GM04503 (cell line): ENCODE measurements at places on chromosomes 6 and 20.
A peak's percentile ranks its signal among the peaks of the same experiment; 100 is the strongest.

DNA sequence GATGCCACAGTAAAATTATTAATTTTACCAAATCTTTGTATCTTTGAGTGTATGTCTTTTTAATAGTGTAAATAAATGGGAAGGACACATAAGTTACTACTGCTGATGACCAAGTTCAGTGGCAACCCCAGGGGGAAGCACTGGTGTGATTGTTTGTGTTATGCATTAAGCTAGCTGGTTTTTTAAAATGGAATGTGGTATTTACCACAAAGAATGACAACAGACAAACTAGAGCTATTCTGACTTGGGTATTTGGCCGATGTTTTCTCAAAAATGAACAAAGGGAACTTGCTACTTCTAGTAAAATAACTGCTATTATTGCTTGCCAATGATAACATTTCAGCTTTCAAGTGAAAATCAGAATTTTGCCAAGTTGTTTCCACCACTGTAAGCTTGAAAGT, 2.9 kb downstream of the FNDC1 start:
- peak; percentile 65 for DNase-seq

DNA sequence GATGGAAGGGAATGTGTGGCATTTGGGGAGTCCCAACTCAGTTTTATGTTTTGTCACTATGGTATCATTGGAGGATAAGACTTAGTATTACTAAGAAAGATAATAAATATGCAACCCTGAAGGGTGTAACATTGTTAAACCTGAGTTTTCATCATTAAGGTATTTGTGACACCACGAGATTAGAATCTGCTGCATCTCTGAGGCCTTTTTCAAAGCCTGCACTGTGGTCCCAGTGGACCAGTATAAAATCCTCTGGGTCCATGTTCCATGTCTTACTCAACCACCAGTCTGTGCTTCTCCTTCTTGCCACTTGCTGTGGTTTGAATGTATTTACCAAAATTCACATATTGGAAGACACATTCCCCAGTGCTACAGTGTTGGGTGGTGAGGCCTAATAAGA, 130.6 kb downstream of the TBX18 start:
- no peak for DNase-seq

- no peak for DNase-seq
Observed at GRCh38 chr6:35038076-35038475, 103.1 kb downstream of the TCP11 start.

DNA sequence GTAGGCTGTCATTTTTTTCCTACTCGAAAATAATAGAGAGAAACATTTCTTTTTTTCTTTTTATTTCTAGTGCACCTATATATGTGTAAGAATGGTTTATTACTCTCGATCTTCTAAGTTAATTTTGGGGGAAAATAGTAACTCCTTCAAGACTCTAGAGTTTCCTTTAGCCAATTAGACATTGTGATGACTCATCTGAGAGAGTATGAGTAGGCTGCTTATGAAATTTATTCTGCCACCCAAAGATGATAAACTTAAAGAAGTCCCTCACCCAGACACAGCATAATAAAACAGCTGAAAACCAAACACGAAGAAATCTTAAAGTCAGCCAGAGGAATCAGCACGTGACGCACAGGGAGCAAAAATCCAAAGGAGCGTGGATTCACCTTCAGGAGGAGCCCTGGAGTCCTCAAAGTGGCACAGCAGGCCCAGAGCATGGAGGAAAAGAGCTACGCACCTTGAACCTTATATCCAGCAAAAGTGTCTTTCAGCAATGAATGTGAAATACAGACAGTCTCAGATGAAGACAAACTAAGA, 81.9 kb downstream of the ERMARD start:
- DNase-seq: no peak

- no peak for DNase-seq
Observed at GRCh38 chr20:20712004-20712473, 405 bp downstream of the RALGAPA2 start.

- peak; percentile 93 for DNase-seq
Observed at GRCh38 chr6:97674802-97675201, 391.8 kb upstream of the MMS22L start.

DNA sequence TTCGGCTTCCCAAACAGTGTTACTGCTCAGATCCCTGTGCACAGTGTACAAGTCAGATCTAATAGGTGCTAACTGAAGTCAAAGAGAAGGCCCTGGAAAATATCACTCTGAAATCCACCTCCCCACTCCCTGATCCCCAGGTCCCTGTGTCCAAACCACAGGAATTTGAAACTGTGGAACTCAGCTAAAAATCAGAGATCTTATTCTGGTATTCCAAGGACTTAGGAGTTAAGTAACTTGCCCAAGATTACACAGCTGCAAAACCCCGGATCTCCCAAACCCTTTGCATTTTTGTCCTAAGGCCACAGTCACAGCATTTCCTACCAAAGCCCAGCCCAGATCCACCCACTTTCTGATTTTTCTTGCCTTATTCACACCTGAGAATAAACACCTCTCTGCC, 32.3 kb upstream of the SLC23A2 start:
- peak; percentile 19 for DNase-seq

- DNase-seq: no peak
Observed at GRCh38 chr20:57586943-57587277, 26.0 kb downstream of the PCK1 start.

DNA sequence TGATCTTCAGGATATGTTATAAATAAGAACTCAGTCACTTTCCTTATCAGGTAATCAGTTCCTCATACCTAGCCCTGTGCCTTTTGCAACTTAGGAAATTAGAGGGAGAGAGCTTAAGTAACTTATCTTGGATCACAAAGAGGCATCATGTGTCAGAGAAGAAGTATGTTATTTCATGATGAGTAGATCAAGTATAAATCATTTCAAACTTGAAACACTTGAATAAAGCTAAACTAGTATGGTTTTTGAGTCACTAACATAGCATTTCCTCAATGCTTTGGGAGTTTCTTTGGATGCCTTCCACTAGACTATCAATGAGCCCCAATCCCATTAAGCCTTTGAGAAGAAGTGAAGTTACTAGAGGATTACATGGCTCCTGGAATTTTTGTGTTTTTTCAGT, 102.6 kb upstream of the TNFAIP3 start:
- peak; percentile 81 for DNase-seq

DNA sequence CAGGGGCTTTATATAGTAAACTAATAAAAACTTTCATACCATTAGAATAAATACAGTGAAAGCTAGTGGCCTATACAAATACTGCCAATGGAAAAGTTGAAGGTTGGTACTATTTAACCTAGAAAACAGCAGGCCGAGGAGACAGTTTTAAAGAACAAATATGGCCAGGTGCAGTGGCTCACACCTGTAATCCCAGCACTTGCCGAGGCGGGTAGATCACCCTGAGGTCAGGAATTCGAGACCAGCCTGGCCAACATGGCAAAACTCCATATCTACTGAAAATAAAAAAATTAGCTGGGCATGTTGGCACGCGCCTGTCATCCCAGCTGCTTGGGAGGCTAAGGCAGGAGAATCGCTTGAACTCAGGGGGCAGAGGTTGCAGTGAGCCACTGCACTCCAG, 24.8 kb downstream of the GLYATL3 start:
- no peak for DNase-seq

DNA sequence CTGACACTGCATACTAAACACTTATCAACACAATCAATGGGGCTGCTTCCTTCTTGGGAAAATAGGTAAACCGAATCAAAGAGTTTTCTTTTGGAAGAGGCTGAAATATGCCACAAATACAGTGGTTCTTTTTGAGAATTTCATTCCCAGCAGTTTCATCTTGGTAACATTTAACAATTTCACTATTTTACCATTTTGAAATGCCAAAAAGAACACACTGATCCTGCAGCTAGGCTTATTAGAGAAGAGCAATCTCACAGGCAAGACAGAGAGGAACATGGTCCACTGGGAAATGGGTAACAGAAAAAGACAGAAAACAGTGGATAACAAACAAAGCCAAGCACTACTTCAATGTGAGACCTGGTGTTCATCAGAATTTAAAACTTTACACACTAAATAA, 2.5 kb downstream of the CNR1 start:
- DNase-seq: no peak

GRCh38 chr6:118318648-118319047, 229.4 kb upstream of the PLN start:
- DNase-seq: no peak

GRCh38 chr6:41306187-41306854, 19.8 kb upstream of the TREM1 start:
- no peak for DNase-seq

GRCh38 chr6:7419065-7419464, 29.5 kb downstream of the RIOK1 start:
- DNase-seq: no peak

DNA sequence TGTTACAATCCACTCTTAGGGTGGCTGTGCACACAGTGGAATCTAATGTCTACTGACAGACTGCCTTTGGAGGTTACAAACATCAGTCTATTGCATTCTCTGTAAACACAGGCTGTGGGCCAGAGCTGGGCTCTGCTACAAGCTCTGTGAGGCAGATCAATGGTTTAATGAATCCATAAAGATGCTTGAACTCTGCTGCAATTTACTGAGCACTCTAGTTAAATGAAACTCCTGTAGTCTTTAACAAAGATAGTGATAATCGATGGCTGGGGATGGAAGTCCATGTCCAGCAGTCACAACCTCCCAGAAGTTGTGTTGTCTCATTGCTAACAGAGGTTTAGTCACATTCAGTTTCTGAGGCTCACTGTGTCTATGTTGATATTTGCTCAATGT, 50.5 kb downstream of the SOBP start:
- DNase-seq: no peak

DNA sequence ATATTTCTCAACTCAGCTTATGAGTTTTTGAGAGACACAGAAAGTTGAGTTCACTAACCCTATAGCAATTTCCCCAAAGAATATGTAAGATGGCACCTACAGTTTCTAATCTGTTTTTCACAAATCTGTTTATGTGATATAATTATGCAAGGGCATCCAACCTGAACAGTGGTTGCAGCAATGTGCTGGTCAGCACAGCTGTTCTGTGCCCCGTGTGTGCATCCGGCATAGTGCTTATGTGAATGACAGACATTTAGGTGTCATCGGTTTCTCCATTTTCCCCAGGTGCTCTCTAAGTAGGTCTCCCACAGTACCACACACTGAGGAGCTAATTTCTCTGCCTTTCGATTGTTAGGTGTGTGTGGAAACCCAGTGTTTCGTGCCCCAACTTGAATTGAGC, 7.7 kb upstream of the BACH2 start:
- no peak for DNase-seq

DNA sequence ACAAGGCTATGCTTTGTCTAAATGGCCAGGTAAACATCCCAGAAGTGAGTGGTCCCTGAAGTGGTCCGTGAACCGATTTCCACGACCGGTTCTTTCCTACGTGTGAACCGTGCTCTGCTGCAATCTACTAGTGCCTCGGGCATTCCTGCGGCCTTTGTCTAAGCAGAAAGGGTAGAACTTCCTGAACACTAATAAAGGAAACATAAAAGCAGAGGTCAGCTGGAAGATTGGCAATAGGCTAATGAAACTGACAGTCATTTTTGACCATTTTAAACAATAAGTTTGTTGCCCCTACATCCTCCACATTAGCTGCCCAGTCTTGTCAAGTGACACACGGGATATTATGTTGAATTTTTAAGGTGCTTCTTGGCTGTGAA, 410.0 kb downstream of the PLCB1 start:
- no peak for DNase-seq

GRCh38 chr20:1868856-1869255, 26.4 kb upstream of the SIRPA start:
- DNase-seq: no peak

DNA sequence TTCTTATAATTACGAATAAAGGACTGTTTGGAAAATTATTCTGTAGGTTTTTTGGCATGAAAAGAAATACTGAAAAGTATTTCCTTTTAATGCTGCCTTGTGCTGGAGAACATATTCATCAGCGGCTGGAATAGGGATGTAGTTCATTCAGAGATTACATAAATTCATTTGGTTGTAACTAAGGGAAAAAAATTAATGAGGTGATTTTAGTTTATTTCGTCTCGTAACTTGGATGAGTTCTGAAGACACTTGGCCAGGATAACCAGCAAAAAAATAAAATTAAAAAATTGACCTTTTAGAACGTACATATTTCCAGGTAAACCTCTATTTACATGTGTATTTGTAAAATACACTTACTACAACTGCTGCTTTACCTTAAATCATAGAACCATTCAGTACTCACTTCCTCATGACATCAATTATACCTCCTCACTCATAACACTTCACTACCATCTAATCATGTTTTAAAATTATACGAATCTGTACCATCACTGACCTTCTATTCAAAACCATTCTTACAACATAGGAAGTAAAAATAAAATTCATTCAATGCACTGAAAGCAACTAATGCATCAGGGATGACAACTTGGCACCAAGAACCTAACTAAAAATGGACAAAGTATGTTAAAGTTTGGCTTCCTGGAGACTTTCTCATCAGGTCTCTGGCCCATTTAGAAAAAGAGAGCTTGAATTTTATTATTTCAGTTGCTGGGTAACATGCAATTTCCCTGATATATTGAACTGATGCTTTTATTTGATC, 17.2 kb downstream of the KLHL31 start:
- DNase-seq: no peak

GRCh38 chr6:83878902-83879644, 19.6 kb downstream of the CYB5R4 start:
- no peak for DNase-seq

GRCh38 chr20:57657535-57658446, 37.6 kb upstream of the ZBP1 start:
- no peak for DNase-seq

- no peak for DNase-seq
Observed at GRCh38 chr6:21420926-21421325, 172.6 kb upstream of the SOX4 start.

- no peak for DNase-seq
Observed at GRCh38 chr6:156507656-156508055, 269.5 kb upstream of the ARID1B start.

DNA sequence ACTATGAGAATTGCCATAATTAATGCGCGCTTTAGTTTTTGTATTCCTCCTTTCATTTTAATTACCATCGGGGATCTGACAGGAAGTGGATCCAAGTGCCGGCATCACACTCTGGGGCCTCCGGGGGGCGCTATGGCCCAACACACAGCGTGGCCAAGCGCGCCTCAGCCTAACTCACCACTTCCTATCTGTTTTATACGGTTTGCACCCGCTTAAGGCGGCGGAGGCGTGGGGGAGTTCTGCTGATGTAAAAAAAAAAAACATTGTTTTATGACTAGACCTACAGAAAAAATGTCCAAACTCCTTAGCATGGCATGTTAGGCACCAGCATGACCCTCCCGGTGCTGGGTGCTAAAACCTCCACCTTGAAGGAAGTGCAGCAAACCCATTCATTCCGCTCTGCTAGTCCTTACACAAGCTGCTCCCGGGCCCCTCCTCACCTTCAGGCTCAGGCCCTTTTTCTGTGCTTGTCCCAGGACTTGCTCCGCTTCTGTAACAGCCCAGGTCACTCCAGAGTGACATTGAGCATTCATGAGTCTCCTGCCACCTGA, 4.5 kb upstream of the EBF4 start:
- no peak for DNase-seq
